Mammary epithelial cell (primary cell): ENCODE measurements at places on chromosomes 16 and 17.

DNA sequence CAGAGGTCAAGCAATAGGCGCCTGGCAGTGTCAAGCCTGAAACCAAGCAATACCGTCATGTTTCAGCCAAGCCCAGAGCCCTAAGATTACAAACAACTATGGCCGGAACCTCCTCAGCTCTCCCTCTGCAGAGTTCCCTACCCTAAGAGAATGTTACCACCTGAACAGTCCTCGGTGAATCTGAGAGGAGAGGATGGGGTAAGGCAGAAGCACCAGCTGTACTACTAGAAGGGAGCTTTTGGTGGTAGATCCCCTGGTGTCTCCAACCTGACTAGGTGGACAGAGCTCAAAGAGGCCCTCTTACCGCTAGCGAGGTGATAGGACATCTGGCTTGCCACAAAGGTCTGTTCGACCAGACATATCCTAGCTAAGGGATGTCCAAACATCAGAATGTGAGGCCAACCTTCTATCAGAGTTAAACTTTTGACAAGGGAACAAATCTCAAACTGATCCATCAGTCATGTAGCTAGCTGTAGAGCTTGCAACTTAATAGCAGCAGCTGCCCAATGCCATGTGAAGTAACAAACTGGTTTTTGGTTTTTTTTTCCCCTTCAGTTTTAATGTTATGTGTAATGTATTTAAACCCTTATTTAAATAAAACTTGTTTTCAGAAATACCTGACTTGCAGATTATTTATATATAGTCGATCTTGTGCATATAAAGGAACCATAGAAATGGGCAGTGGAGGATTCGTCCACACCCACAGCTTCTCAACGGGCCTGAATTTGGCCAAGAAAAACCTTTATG, 2.5 kb downstream of the EIF1 start:
- DNase-seq, result no peak

DNA sequence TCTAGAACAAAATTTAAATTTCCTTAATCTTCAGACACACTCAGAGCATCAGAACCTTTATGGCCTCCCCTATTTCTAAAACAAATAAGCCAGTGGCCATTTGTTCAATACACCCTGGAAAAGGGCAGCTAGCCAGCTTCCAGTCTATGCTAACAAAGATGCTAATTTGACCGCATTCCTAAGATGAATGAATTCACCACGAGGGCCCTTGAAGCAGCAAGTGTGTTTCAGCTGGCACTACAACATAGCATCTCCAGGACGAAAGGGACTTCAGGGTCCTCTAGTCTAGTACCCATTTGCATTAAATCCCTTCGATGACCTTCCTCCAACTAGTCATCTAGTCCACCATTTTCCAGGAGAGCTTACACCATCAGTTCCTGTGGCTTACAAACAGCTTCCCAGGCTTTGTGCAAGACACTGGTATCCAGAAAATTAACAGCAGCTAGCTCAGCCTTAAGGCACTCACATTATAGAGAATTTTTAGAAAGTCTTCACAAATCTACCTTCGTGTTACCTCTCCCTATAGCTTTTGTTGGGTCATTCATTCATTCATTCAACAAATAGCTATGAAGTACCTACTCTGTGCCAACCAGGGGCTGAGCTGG, 10.9 kb downstream of the KRT37 start:
- no peak for DNase-seq

GRCh38 chr17:77323413-77324171, 182.8 kb downstream of the SEC14L1 start:
- DNase-seq, result no peak

GRCh38 chr17:78092794-78093324, 35.7 kb downstream of the TMC6 start:
- no peak for DNase-seq
